Tongue (tissue), 3 donors: ENCODE measurements at places on chromosomes 4 and X. TPM values are rescaled to one million over a fixed set of nuclear protein-coding genes. Genes with fewer than 3 reads are reported as not detected.
A peak's percentile ranks its signal among the peaks of the same experiment; 100 is the strongest.

The VCX2 gene
- total RNA-seq: not detected

The RS1 gene
- not detected for total RNA-seq

GRCh38 chr4:60934566-60935295 lies 265.4 kb upstream of the ADGRL3 start:
- no peak for DNase-seq

GRCh38 chr4:89134775-89135319 lies 23.5 kb downstream of the TIGD2 start:
- peak; percentile 62 for DNase-seq

GRCh38 chr4:120545391-120545790 lies 377.1 kb downstream of the PRDM5 start:
- DNase-seq: no peak

GRCh38 chr4:65437102-65437501 lies 233.2 kb downstream of the EPHA5 start:
- DNase-seq: peak; percentile 17
